WTC11 (cell line): ENCODE measurements at places on chromosomes 3 and 15. TPM values are rescaled to one million over a fixed set of nuclear protein-coding genes. Genes with fewer than 3 reads are reported as not detected.
A peak's percentile ranks its signal among the peaks of the same experiment; 100 is the strongest.

GRCh38 chr3:110887176-110887575 is 184.4 kb upstream of the NECTIN3 start:
- H3K27ac ChIP-seq = no peak overlapping the region
- H3K27me3 ChIP-seq = peaks cover 10% of the 10 kb centered on the region
- no peak for DNase-seq
- H3K4me1 ChIP-seq = peaks cover 9% of the 10 kb centered on the region
- H3K36me3 ChIP-seq = peaks cover 15% of the 10 kb centered on the region
- no peak overlapping the region for H3K4me3 ChIP-seq

- peak within 1 kb of the TSS; percentile 87 for H3K4me3 ChIP-seq
- DNase-seq = peak; percentile 96
- H3K4me1 ChIP-seq = peaks cover 28% of the 10 kb centered on the region
- H3K27ac ChIP-seq = peak within 1 kb of the TSS; percentile 99
- peaks cover 16% of the 10 kb centered on the region for H3K27me3 ChIP-seq
These were observed at the start of gene THBS1 for GRCh38 chr15:39580485-39581241. TSS of gene THBS1 (plus strand) at chr15:39581079. CDS start at chr15:39581858, 779 bp downstream.

DNA sequence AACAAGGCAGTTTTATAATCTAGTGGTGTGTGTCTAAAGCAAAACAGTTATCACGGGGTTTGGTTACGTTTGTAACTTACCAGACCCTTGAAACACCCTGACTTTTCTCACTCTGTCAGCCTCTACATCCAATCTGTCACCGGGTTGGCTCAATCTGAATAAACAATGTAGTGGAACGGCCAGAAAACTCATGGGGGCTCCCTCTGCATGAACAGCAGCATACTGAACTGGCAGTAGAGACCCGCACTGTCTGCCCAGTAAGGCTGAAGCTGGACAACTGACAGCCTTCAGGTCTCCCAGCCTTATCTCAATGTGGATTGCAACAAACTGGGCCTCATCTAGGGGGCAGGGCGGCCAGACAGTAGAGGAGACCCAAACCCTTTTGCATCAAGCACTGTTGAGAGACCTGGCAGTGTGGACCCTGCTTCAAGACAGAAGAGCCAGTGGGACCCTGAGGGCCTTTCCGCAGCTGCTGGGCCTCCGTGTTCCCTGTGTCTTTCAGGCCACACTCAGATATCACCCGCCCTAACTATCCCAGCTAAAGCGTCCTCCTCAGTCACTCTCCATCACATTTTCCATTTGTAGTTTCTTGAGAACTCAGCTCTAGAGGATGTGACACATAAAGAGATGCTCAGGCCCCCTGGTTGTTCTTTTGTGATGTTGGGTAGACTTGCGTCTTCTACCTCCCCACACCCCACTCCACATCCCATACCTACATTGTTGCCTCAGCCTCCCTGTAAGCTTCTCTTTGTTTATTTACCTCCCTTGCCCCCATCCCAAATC is 181.2 kb upstream of the NR2E3 start:
- peaks cover 35% of the 10 kb centered on the region for H3K4me1 ChIP-seq
- H3K36me3 ChIP-seq = no peaks in the 10 kb centered on the region
- H3K27me3 ChIP-seq = no peaks in the 10 kb centered on the region
- DNase-seq = no peak
- no peak overlapping the region for H3K4me3 ChIP-seq

GRCh38 chr3:106217745-106218144 is 348.9 kb upstream of the CBLB start:
- H3K27me3 ChIP-seq = no peaks in the 10 kb centered on the region
- H3K4me3 ChIP-seq = no peak overlapping the region
- no peak for DNase-seq
- peaks cover 33% of the 10 kb centered on the region for H3K36me3 ChIP-seq

RETNLB gene
- total RNA-seq = not detected in 3 replicates

SECISBP2L gene
- 28.4 to 30.5 TPM (median 30.4 TPM) in 3 replicates for total RNA-seq

FES gene
- total RNA-seq = 9.7 to 10.2 TPM (median 10.0 TPM) in 3 replicates
